ENCODE measurements at places on chromosomes 16 and 17.

DNA sequence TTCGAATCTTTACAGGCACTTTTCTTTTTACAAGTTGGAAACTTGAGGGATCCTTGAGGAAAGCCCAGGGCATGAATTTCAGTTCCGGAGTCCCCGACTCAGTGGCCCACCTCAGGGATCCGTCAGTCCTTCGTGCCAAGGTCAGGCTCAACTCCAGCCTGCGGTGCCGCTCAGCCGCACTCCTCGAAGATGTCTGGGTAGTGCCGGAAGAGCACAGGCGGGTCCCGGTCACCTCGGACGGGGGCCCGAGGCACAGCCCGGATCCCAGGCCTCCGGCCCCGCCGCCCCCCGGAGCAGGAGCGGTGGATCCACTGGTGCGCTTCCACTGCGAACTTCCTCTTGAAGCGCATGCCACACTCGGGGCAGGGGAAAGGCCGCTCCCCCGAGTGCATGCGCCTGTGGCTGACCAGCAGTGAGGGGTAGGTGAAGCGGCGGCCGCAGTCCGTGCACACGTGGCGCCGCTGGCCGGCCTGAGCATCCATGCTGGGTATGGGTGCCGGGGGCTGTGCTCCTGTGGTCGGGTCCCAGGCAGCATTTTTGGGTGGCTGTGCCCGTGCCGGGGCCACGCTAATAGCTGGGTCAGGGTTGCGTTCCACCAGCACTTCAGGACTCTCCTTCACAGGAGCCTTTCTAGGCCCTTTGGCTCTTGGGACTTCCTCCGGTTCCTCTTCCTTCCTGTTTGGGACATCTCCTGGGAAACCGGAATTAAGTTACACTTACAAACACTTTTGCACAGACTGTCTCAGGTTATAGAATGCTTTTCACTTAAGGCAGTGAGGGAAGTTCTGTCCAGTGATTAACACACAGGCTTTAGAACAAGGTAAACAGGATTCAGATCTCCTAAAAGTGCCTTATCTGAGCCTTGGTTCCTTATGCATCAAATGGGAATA, 1.5 kb downstream of the ZNF688 start:
- DNase-seq, result no peak

- DNase-seq, result no peak
Measured at GRCh38 chr17:62187681-62188080, 122.6 kb upstream of the MED13 start.

DNA sequence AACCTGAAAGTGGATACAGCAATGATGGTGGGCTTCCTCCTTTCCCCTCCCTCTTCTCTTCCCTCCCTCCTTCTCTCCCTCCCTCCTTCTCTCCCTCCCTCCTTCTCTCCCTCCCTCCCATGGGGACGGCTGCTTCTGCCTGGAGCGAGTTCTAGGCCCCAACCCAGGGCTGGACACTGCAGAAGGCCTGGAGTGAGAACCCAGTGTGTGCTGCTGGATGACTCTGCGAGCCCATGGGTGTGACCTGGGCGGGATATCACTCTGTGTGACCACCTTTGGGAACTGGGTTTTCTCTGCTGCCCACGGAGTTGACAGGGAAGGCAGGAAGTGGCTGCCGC, 242.6 kb upstream of the GSE1 start:
- no peak for DNase-seq

DNA sequence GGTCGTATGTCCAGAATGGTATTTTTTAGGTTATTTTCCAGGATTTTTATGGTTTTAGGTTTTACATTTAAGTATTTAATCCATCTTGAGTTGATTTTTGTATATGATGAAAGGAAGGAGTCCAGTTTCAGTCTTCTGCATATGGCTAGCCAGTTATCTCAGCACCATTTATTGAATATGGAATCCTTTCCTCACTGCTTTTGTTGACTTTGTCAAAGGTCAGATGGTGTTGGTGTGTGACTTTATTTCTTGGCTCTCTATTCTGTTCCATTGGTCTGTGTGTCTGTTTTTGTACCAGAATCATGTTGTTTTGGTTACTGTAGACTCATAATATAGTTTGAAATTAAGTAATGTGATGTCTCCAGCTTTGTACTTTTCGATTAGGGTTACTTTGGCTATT, 26.4 kb upstream of the TEKT1 start:
- no peak for DNase-seq

GRCh38 chr17:61009663-61010062, 332.0 kb downstream of the BCAS3 start:
- no peak for DNase-seq

DNA sequence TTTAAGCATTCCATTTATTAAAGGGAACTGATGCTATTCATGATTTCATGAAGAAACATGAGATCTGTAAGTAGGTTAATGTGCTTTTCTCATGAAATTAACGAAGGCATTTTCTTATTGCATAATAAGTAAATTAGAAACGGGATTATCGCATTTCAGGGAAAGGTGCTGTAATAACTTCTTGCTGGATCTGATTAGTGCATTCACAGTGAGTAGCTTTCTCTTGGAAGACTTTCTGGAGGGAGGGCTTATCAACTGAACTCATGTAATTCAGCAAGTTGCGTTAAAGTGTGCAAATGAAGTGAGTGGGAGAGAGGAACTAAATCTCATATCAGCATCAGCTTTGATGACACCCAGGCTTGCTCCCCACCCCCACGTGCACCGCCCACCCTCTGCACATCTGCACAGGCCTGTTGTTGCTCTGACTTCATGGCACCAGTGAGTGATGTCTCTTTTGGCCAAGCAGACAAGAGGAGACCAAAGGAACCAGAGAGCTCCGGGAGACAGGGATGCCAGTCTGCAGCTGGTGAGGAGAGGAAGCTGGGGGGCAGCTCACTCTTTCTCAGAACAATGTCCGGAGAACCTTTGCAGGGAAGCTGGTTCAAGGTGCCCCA, 26.3 kb upstream of the GAS7 start:
- DNase-seq, result no peak

DNA sequence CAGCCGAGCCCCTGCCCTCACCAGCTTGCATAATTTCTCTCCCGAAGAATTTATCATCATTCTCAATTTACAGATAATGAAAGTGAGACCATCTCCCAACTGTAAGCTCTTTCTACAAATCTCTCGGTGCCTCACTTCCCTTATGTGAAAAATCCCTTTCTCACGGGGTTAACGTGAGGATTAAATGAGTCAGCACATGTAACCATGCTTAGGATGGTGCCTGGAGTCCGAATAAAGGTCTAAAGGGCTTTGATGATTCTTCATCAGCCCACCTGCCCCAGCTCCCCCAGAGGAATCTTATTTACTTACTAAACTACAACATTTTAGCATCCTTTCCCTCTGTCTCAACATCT, 24.8 kb upstream of the PIK3R6 start:
- DNase-seq, result no peak

- no peak for DNase-seq
Measured at GRCh38 chr16:50640391-50640790, 40.7 kb downstream of the SNX20 start.

DNA sequence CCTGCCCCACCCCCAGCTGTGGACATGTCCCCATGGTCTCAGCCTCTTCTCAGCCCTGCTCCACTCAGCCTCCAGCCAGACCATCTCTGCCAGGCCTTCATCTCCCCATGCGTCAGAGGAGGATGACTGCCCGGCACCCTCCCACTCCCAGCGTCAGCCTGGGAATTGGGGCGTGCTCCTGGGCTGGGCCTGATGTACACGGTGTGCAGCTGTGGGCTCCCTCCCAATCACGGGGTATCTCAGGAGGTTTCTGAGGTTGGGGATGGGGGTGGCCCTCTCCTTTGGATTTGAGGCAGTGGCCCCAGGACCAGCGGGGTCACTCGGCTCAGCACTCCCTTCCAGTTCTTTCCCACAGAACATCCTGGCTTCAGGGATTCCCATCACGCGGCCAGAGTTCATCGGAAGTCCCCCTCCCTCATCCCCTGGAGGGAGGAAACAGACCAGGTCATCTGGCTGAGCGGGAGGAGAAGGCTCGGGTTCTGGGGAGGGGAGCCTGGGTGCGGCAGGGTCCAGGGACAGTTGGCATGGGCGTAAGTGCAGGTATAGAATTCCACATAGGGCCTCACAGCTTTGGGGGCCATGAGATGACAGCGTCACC, 36.9 kb downstream of the SOCS3 start:
- DNase-seq, result no peak

GRCh38 chr17:48523010-48523409, 7.8 kb downstream of the HOXB1 start:
- DNase-seq, result no peak

DNA sequence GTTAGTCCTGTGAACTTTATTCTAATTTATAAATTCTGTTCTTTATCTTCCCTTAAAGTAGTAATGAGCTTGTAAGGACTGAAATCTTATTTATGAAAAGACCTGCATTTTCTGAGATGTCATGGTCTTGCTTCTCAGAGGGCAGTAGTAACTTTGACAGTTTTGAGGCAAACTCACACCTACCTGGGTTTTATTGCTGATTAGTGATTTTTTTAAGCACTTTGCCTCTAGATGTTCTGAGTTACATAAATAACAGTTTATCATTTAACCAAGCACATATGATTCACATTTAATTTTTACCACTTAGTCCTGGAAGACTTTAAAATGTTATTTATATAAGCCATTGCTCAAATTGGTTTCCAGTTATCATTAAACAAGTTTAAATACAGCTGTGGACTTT, 10.7 kb downstream of the DUSP14 start:
- DNase-seq, result no peak
